HT-29 (cell line): ENCODE measurements at places on chromosomes 11 and 22. TPM values are rescaled to one million over a fixed set of nuclear protein-coding genes. Genes with fewer than 3 reads are reported as not detected.
A peak's percentile ranks its signal among the peaks of the same experiment; 100 is the strongest.

GRCh38 chr22:44741929-44742328 lies 10.4 kb upstream of the ARHGAP8 start:
- no peak for DNase-seq

- DNase-seq = no peak
These were observed 313.4 kb downstream of the BUD13 start for GRCh38 chr11:116459185-116460045.

GRCh38 chr11:120058931-120059330 lies 79.0 kb downstream of the TRIM29 start:
- DNase-seq = no peak

DNA sequence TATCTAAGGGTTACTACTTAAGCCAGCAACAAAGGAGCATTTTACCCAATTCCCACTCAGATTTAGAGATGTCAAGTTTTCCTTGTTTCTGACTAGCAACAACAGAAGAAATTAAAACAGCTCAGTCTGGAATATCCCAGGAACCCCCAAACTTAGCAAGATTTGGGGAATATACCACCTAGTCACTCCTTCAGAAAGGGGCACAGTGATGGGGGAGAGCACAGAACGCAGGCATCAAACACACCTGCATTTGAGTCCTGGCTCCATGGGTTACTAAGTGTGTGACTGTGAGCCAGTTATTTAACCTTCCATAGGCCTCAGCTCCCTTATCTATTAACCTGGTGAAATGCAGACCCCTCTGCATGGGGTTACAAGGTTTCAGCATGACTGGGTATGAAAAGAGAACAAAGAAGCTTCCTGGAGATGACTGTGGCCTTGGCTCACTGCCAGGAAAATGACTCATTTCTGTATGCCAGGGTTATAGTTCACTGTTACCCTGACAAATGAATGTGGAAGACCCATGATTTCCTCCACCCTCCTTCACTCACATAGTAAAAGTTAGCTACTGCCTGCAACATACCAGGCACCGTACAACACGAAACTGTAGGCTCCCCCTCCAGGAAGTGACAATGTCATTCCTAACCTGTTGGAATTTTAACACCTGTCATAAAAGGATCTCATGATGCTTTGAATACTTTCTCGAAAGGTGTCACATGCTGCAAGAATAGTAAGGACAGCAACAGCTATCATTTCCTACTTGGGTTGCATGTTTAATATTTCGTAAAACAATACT lies 79.6 kb downstream of the ME3 start:
- peak; percentile 99 for DNase-seq

DNA sequence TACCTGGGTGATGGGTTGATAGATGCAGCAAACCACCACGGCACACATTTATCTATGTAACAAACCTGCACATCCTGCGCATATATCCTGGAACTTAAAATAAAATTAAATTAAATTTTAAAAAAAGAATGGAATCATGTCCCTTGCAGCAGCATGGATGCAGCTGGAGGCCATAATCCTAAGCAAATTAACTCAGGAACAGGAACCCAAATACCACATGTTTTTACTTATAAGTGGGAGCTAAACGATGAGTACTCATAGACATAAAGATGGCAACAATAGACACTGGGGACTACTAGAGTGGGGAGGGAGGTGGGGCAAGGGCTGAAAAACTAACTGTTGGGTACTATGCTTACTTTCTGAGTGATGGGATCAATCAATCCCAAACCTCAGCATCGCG lies 40.9 kb downstream of the CWC15 start:
- no peak for DNase-seq

DNA sequence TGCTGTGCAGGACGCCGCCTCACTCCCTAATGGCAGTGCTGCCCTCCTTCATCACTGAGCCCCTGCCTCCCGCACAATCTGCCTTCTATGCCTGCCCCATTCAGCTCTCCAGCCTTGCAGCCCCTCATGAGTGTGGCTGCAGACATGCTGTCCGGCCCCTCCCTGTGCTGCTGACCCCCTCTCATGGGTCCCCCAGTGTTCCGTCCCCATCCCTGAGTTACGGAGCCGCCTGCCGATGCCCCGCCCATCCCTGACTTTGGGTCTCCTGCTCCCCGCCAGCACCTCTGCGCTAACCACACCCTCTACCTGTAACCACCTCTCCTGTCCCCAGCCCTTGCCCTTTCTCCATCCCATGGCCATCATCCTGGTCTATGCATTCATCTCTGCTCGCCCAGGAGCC lies 33.3 kb downstream of the CTTN start:
- no peak for DNase-seq

GRCh38 chr11:121898903-121899302 lies 217.1 kb downstream of the BLID start:
- DNase-seq = no peak

- DNase-seq = no peak
These were observed 80.9 kb upstream of the SC5D start for GRCh38 chr11:121211626-121212025.

DNA sequence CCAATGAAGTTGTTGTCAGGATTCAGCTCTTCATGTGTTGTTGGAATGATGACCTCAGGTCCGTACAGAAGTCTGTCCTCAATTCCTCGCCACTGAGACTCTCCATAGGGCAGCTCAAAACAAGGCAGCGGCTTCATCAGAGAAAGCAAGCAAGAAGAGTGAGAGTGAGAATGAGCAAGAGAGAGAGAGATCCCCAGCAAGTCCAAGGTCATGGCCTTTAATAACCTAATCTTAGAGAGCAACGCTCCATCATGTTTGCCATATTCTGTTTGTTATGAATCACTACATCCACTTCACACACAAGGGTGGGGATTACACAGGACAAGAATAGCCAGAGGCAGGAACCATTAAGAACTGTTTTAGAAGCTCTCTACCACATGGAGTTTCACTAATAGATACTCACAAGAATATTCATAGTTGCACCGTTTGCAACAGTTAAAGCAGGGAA lies 23.3 kb upstream of the MMP7 start:
- DNase-seq = peak; percentile 49

DNA sequence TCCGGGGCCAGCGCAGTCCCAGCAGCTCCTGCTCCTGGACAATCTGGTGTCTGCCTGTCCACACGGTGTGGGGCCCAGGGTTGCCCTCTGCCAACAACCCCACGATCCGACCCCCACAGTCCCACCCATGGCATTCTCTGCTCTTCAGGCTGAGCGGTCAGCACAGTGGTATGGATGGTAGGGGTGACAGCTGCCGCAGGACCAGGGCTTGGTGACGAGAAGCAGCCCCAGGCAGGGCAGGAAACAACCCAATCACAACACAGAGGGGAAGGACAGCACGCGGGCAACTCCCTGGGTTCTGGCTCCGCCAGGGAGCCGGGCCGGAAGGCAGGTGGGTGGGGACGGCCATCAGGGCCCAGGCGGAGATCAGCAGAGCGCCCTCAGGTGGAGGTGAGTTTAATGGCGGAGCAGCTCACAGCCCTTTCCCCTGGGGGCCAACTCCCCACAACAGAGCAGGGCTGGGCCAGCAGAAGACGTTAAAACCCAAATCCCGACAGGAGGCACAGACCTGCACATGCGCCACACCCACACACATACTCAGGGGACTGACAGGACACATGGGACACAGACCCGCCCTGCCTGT lies 5.3 kb upstream of the CHADL start:
- DNase-seq = no peak

- peak; percentile 67 for DNase-seq
These were observed 15.8 kb downstream of the PHLDB1 start for GRCh38 chr11:118623269-118623655.

GRCh38 chr11:59368238-59369022 lies 9.7 kb downstream of the OR5AN1 start:
- no peak for DNase-seq

DNA sequence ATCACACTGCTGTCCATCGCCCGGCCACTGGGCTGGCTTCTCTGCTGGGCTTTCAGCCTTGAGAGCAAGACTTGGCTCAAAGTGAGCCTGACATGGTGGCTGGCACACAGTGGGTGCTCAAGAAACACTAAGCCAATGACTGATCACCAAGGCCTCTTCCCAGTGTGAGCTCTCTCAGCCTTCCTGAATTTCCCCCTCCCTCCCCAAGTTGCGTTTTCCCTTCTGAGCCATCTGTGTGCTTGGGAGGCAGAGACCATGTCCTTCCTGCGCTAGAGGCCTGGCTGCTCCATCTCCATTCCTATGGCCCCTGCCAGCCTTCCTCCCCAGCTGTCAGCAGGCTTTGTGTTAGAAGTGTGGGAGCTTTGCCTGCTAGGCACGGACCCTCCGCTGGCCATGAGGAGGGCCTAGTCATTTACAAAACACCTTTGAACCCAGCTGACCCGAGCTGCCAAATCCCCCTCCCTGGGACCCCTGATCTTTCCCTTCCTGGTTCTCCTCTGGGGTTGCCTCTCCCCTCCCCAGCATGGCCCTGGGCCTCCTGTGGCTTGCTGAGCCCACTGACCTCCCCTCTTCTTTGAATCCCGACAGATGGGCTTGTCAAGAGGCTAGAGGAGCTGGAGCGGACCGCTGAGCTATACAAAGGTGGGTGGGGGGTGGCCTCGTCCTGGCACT lies 13.2 kb downstream of the PICK1 start:
- DNase-seq = no peak

GRCh38 chr11:95187723-95188122 lies 43.3 kb downstream of the SESN3 start:
- DNase-seq = no peak

DNA sequence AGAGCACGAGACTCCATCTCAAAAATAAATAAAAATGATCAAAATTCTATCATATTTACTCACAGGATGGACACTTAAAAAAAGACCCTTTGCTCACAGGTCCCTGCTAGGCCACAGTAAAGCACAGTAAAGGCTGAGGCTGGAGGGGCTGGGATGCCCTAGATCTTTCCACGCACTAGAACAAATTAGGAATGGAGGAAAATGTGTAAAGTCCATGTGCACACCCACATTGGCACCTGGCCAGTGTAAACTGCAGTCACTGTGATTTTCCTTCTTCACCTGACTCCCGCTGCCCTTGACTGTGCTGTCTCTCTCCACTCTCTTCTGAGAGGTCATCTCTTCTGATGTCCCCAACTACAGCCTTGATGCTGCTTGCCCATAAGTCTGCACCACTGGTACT lies 195.5 kb downstream of the EFCAB6 start:
- DNase-seq = peak; percentile 14

- DNase-seq = peak; percentile 15
These were observed 98.8 kb downstream of the MPPED2 start for GRCh38 chr11:30487200-30487898.

- DNase-seq = peak; percentile 97
These were observed at the start of the genes CWC15 and KDM4D for GRCh38 chr11:94973099-94973968. Gene CWC15 (minus strand): TSS chr11:94973556. CDS start chr11:94972185, 1,371 bp downstream. Gene KDM4D (plus strand): TSS chr11:94973709. CDS start chr11:94997373, 23,664 bp downstream.

- DNase-seq = peak; percentile 89
These were observed 8.5 kb downstream of the MARK2 start for GRCh38 chr11:63847363-63847762.

DNA sequence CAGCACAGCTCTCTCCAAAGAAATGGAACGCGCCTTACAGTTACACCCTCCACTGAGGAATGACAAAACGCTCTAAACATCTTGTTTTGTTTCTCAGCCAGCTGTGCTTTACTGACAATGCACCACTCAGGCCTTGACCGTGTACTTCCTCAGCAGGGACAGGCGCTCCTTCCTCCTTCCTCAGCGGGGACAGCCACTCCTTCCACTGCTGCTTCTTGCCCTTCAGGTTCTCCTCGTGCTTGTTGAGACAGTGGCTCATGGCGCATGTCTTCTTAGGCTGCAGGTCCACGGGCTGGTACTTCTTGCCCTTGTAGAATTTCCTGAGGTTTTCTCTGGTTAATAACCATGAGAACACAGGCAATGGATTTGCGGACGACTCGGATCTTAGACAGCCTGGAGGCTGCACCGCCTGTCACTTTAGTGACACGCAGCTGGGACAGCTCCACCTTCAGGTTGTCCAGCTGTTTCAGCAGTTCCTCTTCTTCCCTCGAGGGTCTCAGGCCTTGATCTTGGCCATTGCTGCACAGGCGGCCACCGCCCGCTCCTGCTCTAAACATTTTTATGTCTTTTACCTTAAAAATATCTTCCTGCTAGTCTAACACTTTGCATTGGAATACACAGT lies 613.8 kb downstream of the BRD1 start:
- DNase-seq = no peak

GRCh38 chr11:73622926-73623593 lies 23.3 kb upstream of the PLEKHB1 start:
- DNase-seq = no peak

The PYGM gene
- 0.16 and 0.23 TPM in 2 replicates for total RNA-seq

The UPK3A gene
- 4.7 and 6.0 TPM in 2 replicates for total RNA-seq

The MCHR1 gene
- total RNA-seq = not detected in 2 replicates

The FOLR3 gene
- not detected in 2 replicates for total RNA-seq

The TIGD3 gene
- 2.9 and 3.0 TPM in 2 replicates for total RNA-seq

The PTPN5 gene
- total RNA-seq = not detected in 2 replicates

The CEND1 gene
- 0.47 TPM in 1 of 2 replicates, not detected in the other for total RNA-seq

The KCTD14 gene
- total RNA-seq = 6.2 and 6.3 TPM in 2 replicates
